ENCODE measurements at places on chromosomes 2 and 18. TPM values are rescaled to one million over a fixed set of nuclear protein-coding genes. Genes with fewer than 3 reads are reported as not detected.
A peak's percentile ranks its signal among the peaks of the same experiment; 100 is the strongest.

- DNase-seq, result no peak
Measured at GRCh38 chr2:156937430-156937829, 320.1 kb upstream of the GALNT5 start.

GRCh38 chr2:30235008-30235655 lies 3.8 kb downstream of the LBH start:
- peak; percentile 24 for DNase-seq

DNA sequence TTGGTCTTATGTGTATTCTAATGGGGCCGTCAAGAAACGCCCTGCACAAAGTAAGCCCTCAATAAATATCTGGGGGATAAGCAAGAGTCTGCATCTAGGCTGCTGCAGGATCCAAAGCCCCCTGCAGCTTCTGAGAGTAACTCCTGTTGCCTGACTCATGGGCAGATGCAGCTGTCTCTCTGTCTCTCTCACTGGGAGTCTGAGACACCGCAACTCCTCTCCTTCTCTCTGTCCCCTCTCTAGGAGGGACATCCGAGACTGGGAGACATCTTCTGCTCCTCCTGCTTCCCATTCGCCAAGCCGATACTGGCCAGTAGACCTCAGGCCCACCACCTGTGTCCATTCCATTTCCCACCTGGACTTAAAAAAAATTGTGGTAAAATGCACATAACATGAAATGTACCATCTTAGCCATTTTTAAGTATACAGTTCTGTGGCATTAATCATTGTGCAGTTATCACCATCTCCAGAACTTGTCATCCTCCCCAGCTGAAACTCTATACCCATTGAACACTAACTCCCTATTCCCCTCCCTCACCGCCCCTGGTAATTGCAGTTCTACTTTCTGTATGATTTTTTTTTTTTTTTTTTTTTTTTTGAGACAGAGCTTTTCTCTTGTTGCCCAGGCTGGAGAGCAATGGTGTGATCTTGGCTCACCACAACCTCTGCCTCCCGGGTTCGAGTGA lies 20.1 kb downstream of the DYSF start:
- DNase-seq, result no peak

DNA sequence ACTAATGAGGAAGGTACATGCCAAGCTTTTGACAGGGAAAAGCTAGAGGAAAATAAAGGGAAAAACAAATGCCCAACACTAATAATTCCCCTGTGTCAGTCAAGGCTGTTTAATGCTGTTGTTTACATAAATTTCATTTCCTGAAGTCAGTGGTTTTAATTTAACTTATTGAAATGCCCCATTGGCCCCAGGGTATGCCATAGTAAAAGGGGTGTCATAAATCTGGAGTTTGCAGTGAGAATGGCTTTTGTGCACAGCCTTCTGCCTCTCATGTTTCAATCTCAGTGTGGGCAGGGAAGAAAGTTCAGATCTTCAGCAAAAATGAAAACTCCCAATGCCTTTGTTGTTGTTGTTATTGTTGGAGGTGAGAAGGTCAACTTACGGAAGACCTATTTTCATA lies 550.1 kb upstream of the DCC start:
- DNase-seq, result no peak

DNA sequence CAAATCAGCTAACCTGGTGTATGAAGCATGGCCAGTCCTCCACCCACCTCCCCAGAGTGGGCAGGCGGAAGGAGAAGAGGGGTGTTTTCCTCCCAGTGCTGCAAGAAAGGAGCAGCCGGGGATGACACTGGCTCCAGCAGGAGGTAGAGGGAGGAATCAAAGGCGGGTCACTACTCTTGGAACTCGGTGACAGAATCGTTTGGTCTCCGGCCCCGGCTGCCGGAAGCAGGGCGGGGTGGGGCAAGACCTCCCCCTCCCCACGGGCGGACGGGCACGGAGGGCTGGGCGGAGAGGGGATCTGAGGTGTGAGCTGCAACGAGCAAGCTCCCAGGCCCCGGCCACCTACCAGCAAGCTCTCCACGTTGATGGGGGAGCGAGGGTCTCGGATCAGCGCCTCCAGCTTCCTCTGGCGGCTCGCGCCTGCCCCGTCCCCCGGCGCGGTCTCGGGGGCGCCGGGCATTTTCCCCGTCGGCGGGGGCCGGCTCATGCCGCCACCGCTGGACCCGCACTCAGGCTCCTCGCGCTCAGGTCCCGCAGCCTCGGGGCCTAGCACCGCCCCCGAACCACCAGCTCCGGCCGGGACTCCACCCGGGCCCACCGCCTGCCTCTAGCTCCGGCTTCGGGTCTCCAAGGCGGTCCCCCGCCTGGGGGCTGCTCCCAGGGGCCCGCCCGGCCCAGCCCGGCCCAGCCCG lies 640 bp downstream of the ROCK2 start:
- DNase-seq, result peak; percentile 32

The RAB27B gene
- 1.8 TPM for total RNA-seq

- no peak for DNase-seq
Measured at GRCh38 chr18:61870151-61870550, 22.7 kb downstream of the RNF152 start.

GRCh38 chr2:3656762-3657721 lies 958 bp upstream of the ALLC start:
- DNase-seq, result no peak

The RFX8 gene
- total RNA-seq, result 0.92 TPM

GRCh38 chr18:77144451-77145118 lies 12.0 kb upstream of the MBP start:
- no peak for DNase-seq

DNA sequence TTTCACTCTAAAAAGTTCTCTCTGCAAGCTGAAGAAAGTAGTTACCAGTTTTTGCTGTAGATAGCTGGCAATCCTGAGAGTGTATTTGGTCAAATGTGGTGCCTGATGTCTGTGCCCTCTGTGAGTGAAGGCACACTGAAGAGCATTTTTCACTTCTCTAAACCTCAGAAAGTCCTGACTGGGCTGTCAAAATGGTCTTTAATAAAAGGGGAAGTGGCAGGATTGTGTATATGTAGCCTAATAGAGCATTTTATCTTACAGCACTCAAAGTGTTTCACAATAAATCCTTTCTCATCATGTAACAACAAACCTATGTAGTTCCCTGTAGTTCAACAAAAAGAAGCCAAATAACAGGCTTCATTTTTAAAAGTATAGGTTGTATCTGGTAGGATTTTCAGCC lies 1552.3 kb upstream of the SLC39A10 start:
- DNase-seq, result peak; percentile 16

- DNase-seq, result no peak
Measured at GRCh38 chr2:105732955-105733607, 11.6 kb upstream of the NCK2 start.

The CAVIN2 gene
- 21.0 TPM for total RNA-seq

The CTAGE1 gene
- total RNA-seq, result not detected

The NTSR2 gene
- total RNA-seq, result not detected

- peak; percentile 36 for DNase-seq
Measured at GRCh38 chr18:3186678-3187658, 32.8 kb downstream of the MYOM1 start.

The IL1F10 gene
- total RNA-seq, result not detected

- DNase-seq, result no peak
Measured at GRCh38 chr2:204530464-204530805, 14.8 kb upstream of the PARD3B start.

The DCDC2C gene
- total RNA-seq, result not detected

DNA sequence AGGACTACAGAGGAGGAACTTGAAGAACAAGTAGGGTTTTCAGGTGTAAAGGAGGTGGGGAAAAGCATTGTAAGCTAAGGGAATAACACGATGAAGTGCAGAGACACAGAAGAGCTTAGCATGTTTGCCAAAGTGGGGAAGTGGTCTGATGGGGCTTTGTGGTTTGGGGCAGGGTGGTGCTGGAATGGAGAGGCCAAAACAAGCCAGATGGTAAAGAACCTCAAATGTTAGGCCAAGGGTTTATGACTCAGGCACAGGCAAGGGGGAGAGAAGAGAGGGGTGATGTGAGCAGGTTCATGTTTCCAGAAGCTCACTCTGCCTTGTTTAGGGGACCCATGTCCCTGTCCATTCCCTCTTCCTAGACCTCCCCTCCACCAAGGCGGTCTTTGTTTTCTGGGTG lies 104.5 kb upstream of the YWHAQ start:
- no peak for DNase-seq

DNA sequence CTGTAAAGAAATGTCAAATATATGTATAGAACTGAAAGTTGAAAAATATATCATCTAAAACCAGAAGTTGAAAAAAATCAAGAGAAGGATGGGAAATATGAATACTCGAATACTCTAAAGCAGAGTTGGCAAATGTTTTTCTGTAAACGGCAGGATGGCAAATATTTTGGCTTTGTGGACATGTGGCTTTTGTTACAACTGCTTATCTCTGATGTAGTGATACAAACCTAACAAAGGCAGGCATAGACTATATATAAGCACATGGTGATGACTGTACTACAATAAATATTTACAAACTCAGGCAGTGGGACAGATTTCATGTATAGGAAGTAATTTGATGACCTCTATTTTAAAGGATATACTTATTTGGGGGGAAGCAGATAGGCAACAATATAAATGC lies 224.6 kb upstream of the LRRTM4 start:
- DNase-seq, result no peak

- DNase-seq, result no peak
Measured at GRCh38 chr18:9184998-9185613, 48.5 kb downstream of the ANKRD12 start.

DNA sequence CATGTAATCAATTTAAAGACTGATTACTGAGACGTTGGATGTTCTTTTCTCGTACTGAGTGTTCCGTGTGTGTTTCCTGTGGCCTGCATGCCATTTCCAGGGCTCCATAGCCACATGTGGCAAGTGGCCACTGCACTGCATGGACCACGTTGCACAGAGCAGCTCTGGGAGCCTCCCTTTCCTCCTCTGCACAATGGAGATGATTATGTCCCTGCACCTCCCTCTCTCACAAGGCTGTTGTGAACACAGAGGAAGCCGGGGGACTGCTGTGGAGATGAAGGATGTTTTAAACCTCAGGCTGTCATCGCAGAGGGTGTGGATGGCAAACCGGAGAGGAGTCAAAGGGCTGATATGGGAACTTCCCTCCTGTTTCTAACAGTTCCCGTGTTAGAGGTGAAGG lies 87.7 kb downstream of the TGOLN2 start:
- no peak for DNase-seq

GRCh38 chr2:141317986-141318385 lies 812.8 kb downstream of the LRP1B start:
- no peak for DNase-seq

The MITD1 gene
- 37.9 TPM for total RNA-seq

The LAMA3 gene
- total RNA-seq, result 41.5 TPM

The CDKL4 gene
- 4.2 TPM for total RNA-seq

GRCh38 chr2:172749388-172749787 lies 13.7 kb downstream of the RAPGEF4 start:
- DNase-seq, result no peak

DNA sequence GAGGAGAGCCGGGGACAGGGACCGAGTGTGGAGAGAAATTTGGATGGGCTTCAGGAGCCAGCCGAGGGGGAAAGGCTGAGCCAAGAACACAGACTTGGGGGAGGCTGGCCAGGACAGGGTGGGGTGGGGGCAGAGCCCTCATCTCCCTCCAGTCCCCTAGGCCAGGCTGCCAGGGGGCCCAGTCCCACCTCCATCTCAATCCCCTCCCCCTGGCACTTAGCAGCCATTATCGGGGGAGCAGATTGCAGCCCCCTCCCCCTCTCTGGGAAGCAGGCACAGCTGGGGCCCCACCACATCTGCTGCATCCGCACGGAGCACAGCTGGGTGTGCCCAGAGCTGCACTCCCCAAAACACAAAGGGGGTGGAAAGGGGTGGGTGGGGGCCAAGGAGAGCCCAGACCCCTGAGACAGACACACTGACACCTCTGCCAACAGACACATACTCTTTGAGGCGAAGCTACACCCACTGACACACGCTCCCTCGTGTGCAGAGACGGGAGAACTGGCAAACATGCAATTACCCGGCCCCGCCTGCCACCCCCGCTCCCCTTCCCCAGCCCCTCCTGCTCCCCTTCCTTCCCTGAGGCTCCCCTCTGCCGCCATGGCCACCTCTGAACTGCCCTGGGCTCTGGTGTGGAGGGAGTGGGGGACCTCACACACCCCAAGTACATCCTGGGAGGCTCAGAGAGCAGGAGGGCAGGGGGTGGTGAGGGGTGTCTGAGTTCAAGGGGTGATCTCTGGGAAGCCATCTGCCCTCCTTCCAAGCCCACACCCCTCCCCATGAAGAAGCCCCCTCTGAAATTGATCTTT lies 5.1 kb upstream of the ASIC4 start:
- peak; percentile 56 for DNase-seq

The ROCK1 gene
- total RNA-seq, result 61.1 TPM

The COL6A3 gene
- 145 TPM for total RNA-seq

DNA sequence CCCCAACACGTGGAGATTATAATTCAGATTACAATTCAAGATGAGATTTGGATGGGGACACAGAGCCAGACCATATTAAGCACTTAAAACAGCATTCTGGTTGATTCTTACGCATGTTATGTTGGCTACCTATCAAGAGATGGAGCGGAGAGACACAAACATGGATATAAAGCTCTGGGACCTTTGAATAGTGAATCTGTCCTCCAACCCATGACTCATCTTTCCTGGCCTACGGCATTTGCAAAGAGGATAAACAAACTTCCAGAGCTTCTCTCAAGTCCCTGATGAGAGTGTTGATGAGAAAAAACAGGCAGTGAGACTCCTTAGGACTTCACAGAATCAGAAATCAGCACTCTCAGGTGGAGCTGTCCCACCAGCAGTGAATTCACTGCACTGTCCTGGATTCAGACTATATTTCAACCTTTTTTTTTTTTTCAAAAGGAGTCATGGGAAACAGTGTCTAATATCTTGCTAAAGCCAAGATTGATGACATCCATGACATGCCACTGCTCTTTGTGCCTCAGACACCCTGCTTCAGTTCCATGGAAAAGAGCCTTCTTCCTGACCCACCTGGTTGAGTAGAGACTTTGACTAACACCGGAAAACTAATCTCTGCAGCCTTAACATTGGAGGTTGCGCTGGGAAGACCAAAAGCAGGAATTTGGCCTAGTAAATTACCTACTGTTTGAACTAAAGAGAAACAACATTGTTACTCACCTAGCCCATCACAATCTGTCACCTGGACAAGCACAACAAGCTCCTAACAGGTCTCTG lies 62.1 kb upstream of the NPAS2 start:
- DNase-seq, result peak; percentile 59

The CXCR1 gene
- 0.37 TPM for total RNA-seq

- no peak for DNase-seq
Measured at GRCh38 chr2:10934308-10934978, 22.7 kb downstream of the KCNF1 start.

DNA sequence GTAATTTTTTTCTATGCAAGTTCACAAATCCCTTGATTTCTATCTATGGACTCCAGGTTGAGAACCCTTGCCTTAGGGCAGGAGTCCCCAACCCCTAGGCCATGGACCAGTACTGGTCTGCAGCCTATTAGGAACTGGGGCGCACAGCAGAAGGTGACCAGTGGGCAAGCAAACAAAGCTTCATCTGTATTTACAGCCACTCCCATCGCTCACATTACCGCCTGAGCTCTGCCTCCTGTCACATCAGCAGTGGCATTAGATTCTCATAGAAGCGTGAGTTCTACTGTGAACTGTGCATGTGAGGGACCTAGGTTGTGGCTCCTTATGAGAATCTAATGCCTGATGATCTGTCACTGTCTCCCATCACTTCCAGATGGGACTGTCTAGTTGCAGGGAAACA lies 70.2 kb upstream of the SMAD2 start:
- no peak for DNase-seq

Data from stomach (tissue), 19 donors.